ENCODE measurements at places on chromosomes 1 and 21. TPM values are rescaled to one million over a fixed set of nuclear protein-coding genes. Genes with fewer than 3 reads are reported as not detected.

Gene DENND2D
- total RNA-seq: 284 TPM

Gene BRDT
- not detected for total RNA-seq

Gene MAP10
- total RNA-seq: 3.1 TPM

Gene CD1E
- not detected for total RNA-seq

GRCh38 chr1:188056011-188056410 is 1227.3 kb downstream of the PLA2G4A start:
- no peak for DNase-seq

Data from CD4-positive, alpha-beta memory T cell (primary cell).